ENCODE measurements at places on chromosomes 1 and 21. TPM values are rescaled to one million over a fixed set of nuclear protein-coding genes. Genes with fewer than 3 reads are reported as not detected.

Gene RIPPLY3
- not detected for total RNA-seq

Gene NTMT2
- not detected for total RNA-seq

Gene NADK
- total RNA-seq = 82.0 TPM

- DNase-seq = no peak
Measured at GRCh38 chr1:90443354-90443753, 273.7 kb downstream of the BARHL2 start.

DNA sequence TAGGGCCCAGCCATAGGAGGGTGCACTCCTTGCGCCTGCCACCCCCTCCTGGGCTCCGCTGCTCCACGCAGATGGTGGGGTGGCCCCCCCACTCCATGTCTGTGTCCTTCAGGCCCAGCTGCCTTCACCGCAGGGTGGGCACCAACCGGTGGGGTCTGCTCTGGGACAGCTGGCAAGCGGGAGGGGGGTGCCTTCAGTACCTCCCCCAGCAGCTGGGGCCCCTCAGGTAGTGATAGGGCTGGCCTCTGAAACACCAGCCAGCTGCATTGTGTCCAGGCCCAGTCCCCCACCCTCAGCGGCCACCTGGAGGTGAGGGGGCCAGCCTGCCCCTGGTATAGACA lies 360 bp downstream of the GJC2 start:
- DNase-seq = no peak

DNA sequence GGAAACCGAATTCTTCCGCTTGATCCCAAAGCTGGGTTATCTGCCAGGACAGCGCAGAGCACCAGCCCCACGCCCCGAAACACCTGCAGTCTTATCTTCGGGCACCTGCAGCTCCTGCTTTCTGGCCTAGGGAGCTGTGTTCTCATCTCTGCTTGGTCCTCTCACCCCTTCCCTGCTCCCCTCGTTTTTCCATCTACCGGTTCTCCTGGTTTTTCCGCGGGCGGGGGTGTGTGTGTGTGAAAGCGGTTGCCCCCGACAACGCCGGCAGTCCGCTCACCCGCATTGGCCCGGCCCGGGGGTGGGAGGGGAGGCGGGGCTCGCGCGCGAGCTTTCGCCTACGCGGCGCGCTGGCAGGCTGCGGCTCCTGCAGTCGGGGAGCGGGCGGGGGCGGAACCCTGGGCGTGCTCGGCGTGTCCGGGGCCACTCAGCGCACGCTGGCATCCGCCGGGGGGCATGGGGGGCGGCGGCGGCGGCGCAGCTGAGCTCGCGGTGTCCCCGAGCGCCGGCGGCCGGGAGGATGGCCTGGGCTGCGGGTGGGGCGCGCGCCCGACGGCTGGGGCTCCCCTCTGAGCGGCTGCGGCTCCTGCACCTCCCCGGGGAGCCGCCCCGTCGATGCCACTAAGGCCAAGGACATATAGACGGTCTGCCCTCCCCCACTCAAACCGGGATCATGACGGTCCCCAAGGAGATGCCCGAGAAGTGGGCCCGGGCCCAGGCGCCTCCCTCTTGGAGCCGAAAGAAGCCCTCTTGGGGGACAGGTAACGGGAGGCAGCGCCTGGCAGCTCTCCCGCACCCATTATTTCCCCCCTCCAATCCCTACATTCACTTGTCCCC lies 3.2 kb downstream of the ATP8B2 start:
- DNase-seq = peak; percentile 91

- DNase-seq = no peak
Measured at GRCh38 chr1:155105604-155106011, 22.1 kb upstream of the EFNA1 start.

DNA sequence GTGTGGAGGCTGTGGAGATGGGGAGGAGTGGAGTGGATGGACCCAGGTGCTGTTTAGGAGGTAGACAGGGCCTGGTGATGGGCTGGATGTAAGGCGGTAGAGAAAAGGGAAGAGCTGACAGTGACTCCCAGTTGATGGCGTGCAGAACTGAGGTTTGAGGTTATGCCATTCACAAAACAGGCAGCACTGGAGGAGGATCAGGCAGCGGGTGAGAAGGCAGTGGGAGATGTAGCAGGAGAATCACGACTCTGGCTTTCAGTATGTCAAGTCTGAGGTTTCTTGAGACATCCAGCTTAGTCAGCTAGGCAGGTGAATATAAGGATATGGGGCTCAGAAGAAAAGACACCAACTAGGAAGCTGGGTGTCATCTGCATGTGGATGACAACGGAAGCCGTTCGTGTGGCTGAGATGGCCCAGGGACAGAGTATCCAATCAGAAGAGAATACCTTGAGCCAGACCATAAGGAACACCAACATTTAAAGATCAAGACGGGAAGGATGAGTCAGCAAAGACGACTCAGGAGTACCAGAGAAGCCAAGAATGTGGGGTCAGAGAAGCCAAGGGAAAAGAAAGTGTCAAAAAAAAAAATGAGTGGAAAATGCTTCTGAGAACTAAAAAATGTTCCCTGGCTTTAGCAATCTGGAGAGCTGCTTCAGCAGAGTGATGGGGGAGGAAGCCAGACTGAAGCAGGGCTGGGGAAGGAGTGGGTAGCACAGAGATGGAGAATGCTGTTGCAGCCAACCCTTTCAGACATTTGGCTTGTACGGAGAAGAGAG lies 15.2 kb downstream of the LRRN2 start:
- DNase-seq = no peak

- peak; percentile 54 for DNase-seq
Measured at GRCh38 chr1:67162954-67163353, 3.3 kb upstream of the IL23R start.

- DNase-seq = no peak
Measured at GRCh38 chr1:119564548-119564947, 57.5 kb downstream of the HSD3B1 start.

Measured in activated CD8-positive, alpha-beta T cell treated with anti-CD3 and anti-CD28 coated beads, Interleukin-2, amount 10 ng/mL, durations not matched to agents 7 days and 5 days (primary cell).